Stimulated activated CD4-positive, alpha-beta T cell treated with anti-CD3 and anti-CD28 coated beads, Interleukin-12 subunit alpha, Interleukin-12 subunit beta, amount 100 ng/mL, for 4 hours (primary cell): ENCODE measurements at places on chromosomes 3 and 15.

GRCh38 chr3:61674596-61674995 is 113.2 kb downstream of the PTPRG start:
- DNase-seq: no peak

GRCh38 chr15:68311464-68311835 is 33.9 kb downstream of the FEM1B start:
- DNase-seq: no peak

DNA sequence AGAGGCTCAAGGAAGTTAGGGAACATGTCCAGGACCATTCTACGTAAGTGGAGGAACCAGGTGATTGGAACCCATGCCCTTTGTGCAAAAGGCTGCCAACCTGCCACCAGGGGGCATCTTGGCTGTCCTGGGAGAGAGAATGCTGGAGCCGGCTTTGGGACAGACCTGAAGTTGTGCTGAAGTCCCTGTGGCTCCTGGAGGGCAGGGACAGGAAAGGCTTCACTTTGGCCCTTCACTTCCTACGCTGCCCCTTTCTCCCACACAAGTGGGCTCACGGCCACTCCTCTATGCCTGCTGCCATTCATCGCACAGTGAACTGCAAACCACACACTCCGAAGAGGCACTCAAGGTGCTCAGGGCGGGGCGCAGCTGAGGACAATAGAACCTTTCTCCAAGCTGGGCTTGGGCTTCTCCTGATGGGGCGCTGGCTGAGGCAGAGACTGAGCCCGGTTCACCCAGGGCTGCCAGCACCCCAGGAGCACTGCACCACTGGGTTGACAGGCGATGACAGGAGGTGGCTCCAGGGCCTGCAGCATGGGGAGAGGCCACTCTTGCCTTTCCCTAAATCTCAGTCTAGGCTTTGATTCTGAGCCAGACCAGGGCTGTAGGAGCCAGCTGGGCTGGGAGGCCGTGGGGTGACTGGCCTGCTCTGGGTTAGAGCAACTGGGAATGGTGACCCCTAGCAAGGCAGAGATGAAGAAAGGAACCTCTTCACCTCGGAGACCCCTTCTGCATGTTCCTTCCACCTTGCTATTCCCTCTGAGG is 8.4 kb downstream of the SHF start:
- peak; percentile 55 for DNase-seq

DNA sequence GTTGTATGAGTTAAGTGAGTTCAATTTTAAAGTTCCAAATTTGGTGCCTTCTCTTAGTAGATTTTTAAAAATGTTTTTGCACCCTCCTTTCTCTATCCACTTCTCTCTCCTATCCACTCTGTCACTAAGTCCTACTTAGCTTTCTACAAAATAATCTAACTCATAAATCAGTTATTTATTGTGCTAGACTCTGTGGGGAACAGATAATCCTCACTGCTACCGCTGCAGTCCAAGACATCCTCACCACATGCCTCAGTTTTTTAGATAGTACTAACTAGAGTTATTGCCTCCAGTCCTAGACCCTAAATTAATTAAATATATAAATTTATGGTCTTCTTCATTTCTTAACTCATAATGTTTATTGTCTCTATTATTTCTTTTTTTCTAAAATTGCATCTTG is 576.3 kb downstream of the GRM7 start:
- no peak for DNase-seq

DNA sequence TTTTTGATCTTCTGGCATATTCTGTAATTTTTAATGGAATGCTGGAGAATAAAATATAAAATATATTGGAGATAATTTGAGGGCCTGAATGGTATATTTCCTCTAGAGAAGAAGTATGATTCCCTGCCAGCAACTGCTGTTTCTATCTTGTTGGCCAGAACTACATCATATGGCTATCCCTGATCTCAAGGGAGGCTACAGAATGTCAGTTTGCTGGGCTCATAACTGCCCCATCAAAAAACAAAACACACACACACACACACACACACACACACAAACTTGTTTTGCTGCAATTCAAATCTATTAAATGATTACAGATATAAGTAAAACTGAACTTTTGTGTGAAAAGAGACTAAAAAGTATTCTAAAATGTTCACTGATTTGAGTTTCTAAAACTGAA is 51.0 kb downstream of the RASA2 start:
- no peak for DNase-seq

DNA sequence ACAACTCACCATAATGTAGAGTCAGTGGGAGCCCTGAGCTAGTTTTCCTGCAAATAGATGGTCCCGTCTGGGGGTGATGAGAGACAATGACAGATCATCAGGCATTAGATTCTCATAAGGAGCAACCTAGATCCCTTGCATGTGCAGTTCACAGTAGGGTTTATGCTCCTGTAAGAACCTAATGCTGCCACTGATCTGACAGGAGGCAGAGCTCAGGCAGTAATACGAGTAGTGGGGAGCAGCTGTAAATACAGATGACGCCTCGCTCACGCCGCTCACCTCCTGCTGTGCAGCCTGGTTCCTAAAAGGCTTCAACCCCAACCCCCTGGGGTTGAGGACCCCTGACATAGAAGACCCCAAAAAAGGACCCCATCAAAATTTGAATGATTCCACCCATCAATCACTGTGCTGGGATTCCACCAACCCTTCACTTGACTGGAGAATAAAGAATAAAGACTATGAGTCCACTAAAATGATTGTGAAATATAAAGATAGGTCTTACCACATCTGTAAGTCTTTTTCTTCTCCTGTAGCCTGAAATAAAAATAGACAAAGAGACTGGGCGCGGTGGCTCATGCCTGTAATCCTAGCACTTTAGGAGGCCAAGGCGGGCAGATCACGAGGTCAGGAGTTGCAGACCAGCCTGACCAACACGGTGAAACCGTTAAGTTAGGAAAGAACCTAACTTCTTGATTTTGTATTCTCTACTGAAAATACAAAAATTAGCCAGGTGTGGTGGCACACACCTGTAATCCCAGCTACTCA is 9.9 kb upstream of the UBL7 start:
- DNase-seq: no peak

DNA sequence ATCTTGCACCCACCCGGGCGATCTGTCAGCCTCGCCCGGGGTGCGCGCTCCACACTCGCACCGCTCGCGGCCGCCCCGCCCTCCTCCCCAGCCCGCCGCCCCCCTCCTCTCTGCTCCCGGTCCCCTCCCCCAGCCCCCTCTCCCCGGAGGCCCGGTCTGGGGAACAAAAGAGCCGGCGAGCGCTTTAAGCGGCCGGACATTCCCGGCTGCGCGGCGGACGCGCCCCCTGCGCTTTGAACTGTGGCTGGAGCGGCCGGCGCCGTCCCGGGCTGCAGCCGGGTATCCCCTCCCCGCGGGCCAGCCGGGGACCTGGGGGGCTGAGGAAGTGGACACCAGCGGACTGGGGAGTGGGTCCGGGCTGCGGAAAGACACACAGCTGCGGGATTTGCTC is at the start of gene IGDCC3:
IGDCC3 (minus strand) TSS at position 27 of the 391 bp plus-strand sequence. CDS start 214 bp downstream, outside the sequence.
- DNase-seq: no peak

DNA sequence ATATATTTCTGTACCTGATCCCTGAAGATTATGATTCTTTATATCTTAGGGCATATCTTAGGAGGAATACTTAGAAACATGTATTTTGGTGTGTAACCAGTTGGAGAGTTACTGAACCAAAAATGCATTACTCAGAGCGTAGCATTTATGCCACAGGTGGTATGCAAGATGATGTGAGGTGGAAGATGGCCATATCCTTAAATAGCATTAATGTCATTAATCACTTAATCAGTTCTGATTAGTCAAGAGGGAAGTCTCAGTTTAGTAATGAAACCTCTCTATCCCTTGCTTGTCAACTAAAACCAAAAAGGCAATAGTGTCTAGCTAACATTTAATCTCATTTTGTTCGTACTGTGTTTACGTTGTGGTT is 130.5 kb upstream of the PHLDB2 start:
- no peak for DNase-seq

DNA sequence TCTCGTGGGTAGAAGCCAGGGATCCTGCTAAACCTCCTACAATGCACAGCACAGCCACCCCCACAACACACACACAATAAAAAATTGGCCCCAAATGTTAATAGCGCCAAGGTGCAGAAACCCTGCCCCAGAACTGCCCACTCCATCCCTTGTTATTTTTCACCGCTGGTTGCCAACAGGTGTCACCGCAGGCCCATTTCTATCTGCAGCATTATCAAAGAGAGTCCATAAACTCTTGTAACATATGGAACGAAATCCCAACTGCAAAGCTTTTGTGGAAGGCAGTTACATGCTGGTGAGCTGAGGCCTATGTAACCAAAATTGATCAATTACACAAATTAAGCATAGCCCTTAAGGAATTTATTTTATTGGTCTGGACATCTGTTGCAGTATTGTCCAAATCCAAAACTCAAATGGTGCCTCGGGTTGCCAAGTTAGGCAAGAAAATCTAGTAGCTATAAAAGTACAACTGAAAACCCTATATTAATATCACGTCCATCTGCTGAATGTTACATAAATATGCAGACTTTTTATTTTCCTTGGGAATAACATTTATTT is 66.2 kb downstream of the SAMMSON start:
- no peak for DNase-seq

- no peak for DNase-seq
These were observed 473.9 kb upstream of the PPP2R3A start for GRCh38 chr3:135491491-135492205.

DNA sequence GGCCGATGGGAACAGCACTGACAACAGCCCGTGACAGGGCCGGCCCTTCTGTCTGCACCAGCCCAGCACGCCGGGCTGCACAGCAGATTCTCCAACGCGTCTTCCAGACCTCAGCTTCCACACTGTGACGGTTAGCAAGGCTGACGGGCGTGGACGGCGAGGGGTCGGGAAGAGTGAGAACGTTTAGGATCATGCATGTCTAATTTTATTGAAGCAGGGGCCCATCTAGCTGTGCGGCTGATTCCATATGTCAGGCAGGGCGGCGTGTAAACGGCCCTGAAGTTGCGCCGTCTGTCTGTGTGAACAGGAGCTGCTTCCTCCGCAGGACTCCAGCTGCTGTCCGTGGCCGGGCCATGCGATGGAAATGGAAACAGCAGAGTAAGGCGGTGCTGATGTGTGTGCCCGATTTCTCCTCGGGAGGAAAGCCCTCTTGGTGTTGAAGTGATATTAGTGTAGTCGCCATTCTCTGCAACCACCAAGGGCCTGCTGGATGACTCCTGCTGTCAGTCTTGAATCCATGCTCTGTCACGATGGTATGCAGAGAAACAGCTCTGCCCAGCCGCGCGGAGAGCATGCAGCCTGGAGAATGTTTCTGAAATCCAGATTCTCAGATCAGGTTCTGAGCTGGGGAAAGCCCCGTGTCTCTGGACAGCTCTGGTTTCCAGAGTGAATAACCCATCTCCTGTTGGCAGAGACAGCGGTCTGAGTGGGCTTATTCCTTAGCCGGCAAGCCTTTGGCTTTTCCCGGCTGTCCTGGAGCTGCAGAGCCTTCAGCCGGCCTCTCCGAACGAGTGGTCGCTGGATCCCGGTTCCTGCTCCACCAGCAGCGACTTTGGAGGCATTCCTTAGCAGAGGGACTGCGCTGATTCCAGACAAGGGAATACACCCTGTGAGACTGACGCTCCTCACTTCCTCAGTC is 158.1 kb upstream of the UBE3A start:
- no peak for DNase-seq

- DNase-seq: no peak
These were observed 211.2 kb downstream of the ROBO2 start for GRCh38 chr3:77251136-77251535.

GRCh38 chr3:144358191-144358590 is 386.6 kb downstream of the DIPK2A start:
- no peak for DNase-seq

DNA sequence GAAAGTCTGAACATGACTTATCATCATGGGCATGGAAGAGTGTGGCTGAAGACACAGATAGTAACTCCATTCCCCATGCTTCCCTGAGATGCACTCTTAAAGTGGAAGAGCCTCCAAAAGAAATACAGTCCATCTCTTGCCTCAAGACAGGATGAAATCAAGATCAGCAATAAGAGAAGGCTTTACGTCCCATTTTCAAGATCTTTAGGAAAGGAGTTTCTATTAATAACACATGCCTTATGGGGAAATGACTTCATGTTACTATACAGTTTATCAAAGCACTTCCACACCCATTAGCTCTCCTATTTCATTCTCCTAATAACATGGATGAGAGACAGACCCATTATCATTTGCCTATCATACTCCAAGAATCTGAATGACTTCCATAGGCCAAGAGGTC is 6.1 kb upstream of the KBTBD12 start:
- DNase-seq: no peak

GRCh38 chr15:57060799-57061198 is 142.4 kb downstream of the TCF12 start:
- DNase-seq: no peak

- no peak for DNase-seq
These were observed 805.9 kb downstream of the AGBL1 start for GRCh38 chr15:86885616-86886015.

GRCh38 chr3:10482631-10483363 is 22.6 kb downstream of the ATP2B2 start:
- no peak for DNase-seq

- peak; percentile 82 for DNase-seq
These were observed 12.6 kb upstream of the LMAN1L start for GRCh38 chr15:74799856-74800558.

- peak; percentile 38 for DNase-seq
These were observed 99.2 kb upstream of the TRPM1 start for GRCh38 chr15:31200735-31201151.
